ENCODE measurements at places on chromosomes 11 and 22.
A peak's percentile ranks its signal among the peaks of the same experiment; 100 is the strongest.

DNA sequence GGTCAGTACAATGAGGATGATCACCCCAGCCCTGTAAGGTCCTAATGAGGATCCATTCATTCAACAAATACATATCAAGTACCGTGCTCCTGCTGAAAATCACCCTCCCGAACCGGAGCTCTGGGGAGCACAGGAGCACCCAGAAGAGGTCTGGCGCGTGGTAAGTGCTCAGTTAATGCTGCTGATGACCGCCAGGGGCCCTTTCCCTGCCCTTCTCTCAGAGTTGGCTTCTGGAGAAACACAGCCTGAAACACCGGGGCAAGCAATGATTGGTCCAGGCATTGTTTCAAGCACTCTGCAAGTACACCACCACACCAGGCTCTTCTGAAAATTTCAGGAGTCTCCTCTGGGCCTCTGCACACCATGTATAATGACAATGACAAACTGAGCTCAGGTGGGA lies 3.8 kb upstream of the CCDC86 start:
- no peak for DNase-seq

- DNase-seq = no peak
These were observed 226.4 kb downstream of the FAM76B start for GRCh38 chr11:95563173-95563572.

GRCh38 chr11:57274904-57275498 lies 38.0 kb upstream of the APLNR start:
- no peak for DNase-seq

DNA sequence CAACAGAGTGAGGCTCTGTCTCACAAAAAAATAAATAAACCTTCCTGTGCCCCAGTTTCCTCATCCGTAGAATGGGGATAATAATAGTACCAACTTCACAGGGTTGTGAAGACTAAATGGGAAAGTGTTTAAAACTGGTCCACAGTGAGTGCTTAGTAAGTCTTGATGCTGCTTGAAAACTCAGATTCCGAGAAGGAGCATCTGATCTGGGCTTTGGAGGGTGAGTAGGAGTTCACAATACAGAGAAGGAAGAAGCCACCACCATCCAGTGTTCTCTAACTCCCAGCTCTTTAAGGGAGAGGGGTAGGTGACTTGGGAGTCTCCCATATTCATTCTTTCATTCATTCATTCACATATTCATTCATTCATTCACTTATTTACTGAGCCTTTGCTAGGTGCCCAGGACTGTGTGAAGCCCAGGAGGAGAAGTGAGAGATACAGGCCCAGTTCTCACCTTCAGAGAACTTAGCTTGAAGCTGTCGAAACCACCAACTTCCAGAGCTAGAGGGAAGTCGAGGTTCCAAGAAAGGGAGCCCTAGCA lies 17.7 kb downstream of the CYTH4 start:
- no peak for DNase-seq

DNA sequence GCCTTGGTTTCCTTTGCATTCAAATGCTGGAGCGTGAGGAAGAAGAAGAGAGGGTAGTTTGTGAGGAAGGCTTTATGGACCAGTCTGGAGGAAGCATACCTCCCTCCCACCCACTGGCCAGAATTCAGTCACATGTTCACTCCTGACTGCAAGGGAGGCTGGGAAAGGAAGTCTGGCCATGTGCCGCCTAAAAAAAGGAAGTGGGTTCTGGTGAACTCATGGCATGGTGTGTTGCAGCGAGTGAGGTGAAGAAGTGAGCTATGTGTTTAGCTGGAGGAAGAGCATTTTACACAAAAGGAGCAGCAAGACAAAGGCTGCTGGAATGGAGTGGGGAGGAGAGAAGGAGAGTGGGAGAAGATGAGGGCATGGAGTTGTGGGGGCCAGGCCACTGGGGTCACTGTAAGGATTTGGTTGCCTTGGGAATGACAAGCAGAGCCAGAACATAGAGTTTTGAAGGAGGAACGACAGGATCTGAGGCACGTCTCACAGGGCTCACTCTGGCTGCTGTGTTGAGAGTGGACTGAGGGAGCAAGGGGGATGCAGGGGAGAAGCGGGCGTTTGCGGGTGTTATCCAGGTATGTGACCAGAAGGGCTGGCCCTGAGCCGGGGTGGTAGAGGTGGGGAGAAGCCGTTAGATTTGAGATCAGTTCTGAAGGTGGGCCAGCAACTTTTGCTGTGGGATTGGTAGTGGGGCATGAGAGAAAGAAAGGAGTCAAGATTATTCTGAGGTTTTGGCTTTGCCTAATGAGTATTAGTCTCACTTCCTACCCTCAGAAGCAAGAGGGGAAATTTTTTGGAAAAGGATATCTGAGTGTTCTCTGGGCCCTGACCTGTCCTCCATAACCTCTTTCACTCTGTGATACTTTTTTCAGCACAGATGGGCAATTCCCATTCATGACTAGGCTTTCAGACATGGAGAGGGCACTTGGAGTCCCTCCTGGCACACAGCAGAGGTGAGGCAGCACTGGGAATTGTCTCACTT lies 26.4 kb downstream of the BMAL1 start:
- DNase-seq = peak; percentile 51

- no peak for DNase-seq
These were observed 17.5 kb upstream of the CBX7 start for GRCh38 chr22:39169797-39170466.

- DNase-seq = no peak
These were observed 60.2 kb upstream of the PPARA start for GRCh38 chr22:46090036-46090591.

Data from Jurkat, Clone E6-1 (cell line).